Activated CD4-positive, alpha-beta memory T cell treated with anti-CD3 and anti-CD28 coated beads for 36 hours (primary cell): ENCODE measurements at places on chromosomes 7 and 10. TPM values are rescaled to one million over a fixed set of nuclear protein-coding genes. Genes with fewer than 3 reads are reported as not detected.
A peak's percentile ranks its signal among the peaks of the same experiment; 100 is the strongest.

RARRES2 gene
- not detected for total RNA-seq

MYOZ1 gene
- not detected for total RNA-seq

- DNase-seq: no peak
- no peak overlapping the region for H3K27ac ChIP-seq
- H3K27me3 ChIP-seq: no peaks in the 10 kb centered on the region
- H3K36me3 ChIP-seq: no peaks in the 10 kb centered on the region
Measured at GRCh38 chr7:148854983-148855382, 29.1 kb downstream of the EZH2 start.

DNA sequence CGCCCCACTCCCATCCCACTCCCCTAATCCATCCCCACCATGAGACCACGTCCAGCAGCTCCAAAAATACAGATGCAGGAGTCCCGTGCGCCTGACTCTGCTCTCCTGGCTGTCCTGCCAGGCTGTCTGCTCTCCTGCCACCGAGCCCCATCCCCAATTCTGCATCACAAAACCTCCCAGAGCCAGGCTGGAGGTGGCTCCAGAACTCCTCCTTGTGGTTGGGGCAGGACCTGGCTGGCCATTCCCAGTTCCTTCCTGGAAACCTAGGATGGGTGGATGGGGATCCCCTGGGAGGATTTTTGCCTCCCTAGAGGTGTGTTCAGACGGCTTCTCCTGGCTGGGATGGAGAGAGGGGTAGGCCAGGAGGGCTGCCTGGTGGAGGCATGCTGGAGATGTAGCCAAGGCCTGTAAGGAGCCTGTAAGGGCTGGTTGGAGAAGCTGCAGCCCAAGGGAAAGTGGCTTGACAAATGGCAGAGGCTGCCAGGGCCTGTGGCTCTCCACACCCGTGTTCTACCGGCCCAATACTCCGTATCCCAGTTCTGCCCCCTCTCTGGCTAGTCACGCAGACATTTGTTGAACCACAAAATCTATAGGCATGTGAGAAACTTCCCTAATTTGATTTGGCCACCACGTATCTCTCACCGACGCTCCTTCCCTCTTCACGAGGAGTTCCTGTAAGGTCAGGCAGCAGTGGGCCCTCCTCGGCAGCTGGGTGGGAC lies 99.3 kb downstream of the ARHGAP22 start:
- H3K27ac ChIP-seq: no peak overlapping the region
- H3K4me1 ChIP-seq: no peaks in the 10 kb centered on the region
- no peak for DNase-seq
- no peaks in the 10 kb centered on the region for H3K36me3 ChIP-seq
- no peak overlapping the region for H3K4me3 ChIP-seq
- peaks cover 1% of the 10 kb centered on the region for H3K27me3 ChIP-seq

DNA sequence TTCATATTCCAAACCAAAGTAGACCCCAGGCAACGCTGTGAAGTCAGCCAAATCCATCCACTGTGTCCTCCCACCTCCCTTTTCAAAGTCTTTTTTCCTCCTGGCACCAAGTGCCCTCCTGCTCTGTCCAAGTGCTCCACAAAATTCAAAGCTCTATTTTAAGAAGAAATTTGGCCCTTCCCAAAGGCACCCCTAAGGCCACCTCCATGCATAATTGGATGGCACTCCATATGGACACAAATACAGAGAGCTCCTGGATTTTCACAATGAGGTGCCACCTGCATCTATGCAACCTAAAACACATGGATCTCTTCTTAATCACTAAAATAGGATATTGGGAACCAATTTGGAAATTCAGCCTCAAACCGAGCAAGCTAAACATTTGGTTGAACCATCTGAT lies 121.6 kb downstream of the RELN start:
- no peak for DNase-seq
- no peaks in the 10 kb centered on the region for H3K36me3 ChIP-seq
- no peak overlapping the region for H3K4me3 ChIP-seq
- H3K4me1 ChIP-seq: no peaks in the 10 kb centered on the region
- no peaks in the 10 kb centered on the region for H3K27me3 ChIP-seq

- no peaks in the 10 kb centered on the region for H3K4me1 ChIP-seq
- no peak for DNase-seq
- H3K36me3 ChIP-seq: no peaks in the 10 kb centered on the region
- no peaks in the 10 kb centered on the region for H3K27me3 ChIP-seq
- no peak overlapping the region for H3K27ac ChIP-seq
Measured at GRCh38 chr7:117675497-117676435, 195.9 kb downstream of the CFTR start.

DNA sequence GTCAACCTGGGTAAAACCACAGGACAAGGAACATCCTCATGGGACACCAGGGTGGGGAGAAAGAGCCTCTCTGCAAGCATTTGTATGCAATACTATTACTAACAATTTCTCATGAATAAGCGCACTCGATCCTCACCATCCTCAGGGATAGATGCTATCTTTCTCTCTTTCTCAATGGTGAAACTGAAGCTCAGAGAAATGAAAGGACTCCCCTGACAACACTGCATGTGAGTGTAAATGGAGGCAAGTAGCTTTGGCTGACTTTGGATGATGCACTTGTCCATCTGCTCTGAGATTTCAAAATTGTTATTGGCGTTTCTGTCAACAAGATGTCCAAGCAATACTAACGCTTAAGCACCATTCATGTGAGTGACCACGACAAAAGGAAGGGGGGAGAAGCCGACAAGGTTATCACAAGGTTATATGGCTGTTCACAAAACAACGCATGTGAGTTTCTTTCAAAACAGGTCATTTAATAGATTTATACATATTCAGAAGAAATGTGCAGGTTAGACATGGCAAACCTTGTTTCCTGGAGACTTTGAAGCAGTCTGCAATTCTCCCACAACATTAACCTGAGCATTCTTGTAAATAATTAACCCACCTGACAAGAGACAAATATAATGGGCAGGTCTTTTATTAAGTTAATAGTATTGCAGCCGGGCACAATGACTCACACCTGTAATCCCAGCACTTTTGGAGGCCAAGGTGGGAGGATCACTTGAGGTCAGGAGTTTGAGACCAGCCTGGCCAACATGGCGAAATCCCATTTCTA lies 54.0 kb downstream of the IFIT5 start:
- H3K27me3 ChIP-seq: peaks cover 2% of the 10 kb centered on the region
- no peak for DNase-seq
- no peaks in the 10 kb centered on the region for H3K4me1 ChIP-seq
- no peaks in the 10 kb centered on the region for H3K36me3 ChIP-seq
- H3K27ac ChIP-seq: no peak overlapping the region
- H3K4me3 ChIP-seq: no peak overlapping the region

DNA sequence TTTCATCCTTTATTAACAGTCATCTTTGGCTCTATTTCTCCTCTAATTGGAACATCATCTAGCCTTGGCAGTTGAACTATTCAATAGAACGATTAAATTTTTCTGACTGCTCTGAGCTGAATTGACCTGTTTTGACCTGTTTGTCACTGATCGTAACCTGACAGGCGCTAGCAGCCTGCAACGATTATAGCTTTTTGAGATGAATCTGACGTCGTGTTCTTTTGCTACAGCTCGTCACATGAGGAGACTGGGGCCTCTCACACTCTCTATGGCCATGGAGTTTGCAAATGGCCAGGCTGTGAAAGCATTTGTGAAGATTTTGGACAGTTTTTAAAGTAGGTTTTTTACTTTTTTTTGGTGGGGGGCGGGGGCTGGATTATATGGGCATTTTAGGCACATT lies 229.8 kb downstream of the FOXP2 start:
- no peaks in the 10 kb centered on the region for H3K36me3 ChIP-seq
- DNase-seq: no peak
- no peak overlapping the region for H3K4me3 ChIP-seq
- peaks cover 4% of the 10 kb centered on the region for H3K27me3 ChIP-seq

DNA sequence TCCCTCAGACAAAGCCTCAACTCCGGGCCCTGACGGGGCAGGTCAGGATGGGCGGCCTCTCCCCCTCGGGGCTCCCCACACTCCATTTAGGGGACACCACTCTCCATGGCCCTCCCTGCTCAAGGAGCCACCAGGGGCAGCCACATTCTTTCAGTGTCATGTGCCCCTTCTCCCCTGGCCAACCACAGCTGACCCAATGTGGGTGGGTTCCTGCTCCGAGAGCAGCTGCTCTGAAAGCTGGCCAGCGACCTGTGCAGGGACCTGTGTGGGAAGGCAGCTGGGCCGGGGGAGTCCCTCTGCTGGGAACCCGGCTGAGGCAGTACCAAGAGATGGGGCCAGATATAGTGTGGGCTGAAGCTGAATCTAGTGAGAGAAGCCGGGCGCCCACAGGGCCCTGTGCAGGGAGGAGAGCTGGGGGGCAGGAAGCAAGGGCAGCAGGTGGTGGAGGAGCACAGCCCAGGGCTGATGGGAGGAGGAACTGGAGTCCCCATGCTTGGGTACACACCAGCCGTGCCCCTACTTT lies 40.6 kb upstream of the NPFFR1 start:
- DNase-seq: peak; percentile 13
- peaks cover 10% of the 10 kb centered on the region for H3K4me1 ChIP-seq
- H3K27ac ChIP-seq: no peak overlapping the region
- H3K27me3 ChIP-seq: no peaks in the 10 kb centered on the region
- H3K36me3 ChIP-seq: no peaks in the 10 kb centered on the region

- DNase-seq: no peak
- H3K36me3 ChIP-seq: no peaks in the 10 kb centered on the region
- no peak overlapping the region for H3K27ac ChIP-seq
- no peak overlapping the region for H3K4me3 ChIP-seq
- peaks cover 13% of the 10 kb centered on the region for H3K4me1 ChIP-seq
- peaks cover 84% of the 10 kb centered on the region for H3K27me3 ChIP-seq
Measured at GRCh38 chr7:27211764-27212204, 11.9 kb upstream of the HOXA13 start.
